ENCODE measurements at places on chromosomes 2 and 18.

GRCh38 chr18:59833785-59834184, 66.0 kb upstream of the PMAIP1 start:
- DNase-seq: no peak

DNA sequence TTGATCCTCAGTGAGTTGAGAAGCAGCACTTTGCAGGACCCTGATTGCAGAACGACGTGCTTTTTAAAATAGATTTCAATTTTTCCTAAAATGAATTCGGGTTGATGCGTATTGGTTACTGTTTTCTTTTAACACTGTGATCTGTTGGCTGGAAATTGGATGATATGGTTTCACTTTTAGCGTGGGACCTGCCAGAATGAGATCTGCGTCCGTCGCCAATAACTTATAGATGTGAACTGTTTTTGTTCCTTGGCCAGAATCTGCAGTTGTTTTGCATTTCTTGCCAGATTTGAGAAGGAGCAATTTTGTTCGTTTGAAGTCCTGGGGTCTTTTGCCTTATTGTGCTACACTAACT, 703 bp downstream of the UGGT1 start:
- peak; percentile 7 for DNase-seq

DNA sequence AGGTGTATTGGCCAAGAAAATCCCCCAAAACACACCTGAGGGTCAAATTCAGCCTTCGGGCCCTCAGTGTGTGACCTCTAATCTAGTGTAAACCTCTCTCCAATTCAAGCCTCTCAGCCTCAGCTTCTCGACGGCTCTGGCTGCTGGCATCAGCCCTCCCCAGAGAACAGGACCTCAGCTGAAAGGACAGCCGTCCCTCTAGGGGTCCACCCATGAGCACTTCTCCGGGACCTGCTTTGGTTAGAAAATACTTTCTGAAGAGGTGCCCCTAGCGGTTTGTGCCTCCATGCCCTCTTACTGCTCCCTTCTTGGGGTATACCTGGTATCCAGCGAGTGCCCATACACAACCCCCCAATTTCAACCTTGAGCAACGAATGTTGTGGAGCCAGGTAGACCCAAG, 48.8 kb downstream of the INHBB start:
- DNase-seq: no peak

GRCh38 chr2:231169488-231169887, 28.9 kb upstream of the ARMC9 start:
- no peak for DNase-seq

DNA sequence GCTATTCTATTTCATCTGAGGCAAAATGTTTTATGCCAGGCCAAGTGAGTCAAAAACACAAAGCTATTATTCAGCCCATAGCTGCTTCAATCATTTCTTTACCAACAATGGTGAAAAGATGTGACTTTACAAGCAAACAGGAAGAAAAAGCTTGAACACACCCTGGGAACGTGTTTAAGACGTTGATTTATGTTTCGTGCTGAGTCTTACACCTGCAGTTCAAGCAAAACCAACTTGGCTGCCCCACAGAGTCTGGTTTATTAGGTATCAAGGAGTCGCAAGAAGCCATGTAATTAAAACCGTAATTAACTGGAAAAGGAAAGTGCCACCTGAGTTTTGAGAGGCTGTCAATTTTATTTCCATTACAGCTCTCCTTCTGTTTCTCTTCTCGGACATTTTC, 295.5 kb downstream of the MEIS1 start:
- DNase-seq: no peak

GRCh38 chr2:217076058-217076435, 216.2 kb upstream of the TNP1 start:
- no peak for DNase-seq

DNA sequence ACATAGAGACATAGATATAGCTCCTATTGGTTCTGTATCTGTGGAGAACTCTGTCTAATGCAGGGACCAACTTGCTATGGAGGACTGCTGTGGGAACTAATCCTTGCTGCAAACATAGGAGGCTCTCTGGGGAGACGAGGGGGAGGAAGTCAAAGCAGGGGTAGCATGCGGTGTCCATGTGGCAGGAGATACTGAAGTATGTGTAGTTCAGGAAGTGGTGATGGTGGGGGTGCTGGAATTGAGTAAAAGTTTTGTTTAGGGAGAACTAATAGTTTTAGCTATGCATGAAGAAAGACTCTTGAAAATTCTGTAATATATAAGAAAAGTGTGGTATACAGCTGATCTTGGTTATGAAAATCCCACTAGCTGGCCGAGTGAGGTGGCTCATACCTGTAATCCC, 62.0 kb downstream of the ANKRD44 start:
- DNase-seq: peak; percentile 77

- DNase-seq: peak; percentile 43
Observed at GRCh38 chr2:144452169-144452988, 67.5 kb downstream of the ZEB2 start.

DNA sequence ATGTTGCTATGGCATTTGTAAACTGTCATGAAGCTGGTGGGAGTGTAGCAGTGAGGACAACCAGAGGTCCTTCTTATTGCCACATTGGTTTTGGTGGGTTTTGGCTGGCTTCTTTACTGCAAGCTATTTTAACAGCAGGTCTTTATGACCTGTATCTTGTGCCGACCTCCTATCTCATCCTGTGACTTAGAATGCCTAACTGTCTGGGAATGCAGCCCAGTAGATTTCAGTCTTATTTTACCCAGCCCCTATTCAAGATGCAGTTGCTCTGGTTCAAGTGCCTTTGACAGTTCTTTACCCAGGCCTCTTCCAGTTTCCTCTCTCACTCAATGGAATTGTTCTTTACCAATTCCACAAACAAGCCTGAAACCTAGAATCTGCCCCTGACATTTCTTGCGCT, 145.1 kb downstream of the KCNE4 start:
- DNase-seq: no peak

DNA sequence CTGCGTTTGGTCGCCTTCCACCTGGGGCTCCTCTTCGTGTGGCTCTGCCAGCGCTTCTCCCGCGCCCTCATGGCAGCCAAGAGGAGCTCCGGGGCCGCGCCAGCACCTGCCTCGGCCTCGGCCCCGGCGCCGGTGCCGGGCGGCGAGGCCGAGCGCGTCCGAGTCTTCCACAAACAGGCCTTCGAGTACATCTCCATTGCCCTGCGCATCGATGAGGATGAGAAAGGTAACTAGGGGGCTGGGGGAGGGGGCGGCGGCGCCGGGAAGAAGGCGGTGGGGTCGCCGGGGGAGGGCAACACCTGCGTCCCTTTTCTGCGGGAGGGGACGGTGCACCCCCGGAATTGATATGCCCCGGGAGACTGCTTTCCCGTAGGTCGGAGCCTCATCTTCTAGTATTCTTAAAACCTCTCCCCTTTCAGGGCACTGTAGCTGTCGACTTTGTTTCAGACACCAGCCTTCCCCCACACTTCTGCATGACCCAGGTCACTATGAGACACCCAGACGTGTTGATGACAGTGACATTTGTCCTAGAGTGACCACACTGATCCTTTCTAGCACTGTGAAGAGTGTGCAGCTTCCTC, 755 bp downstream of the SPAST start:
- DNase-seq: no peak

- DNase-seq: peak; percentile 90
Observed at GRCh38 chr2:120134263-120134662, 88.9 kb downstream of the TMEM185B start.

GRCh38 chr2:237691029-237691907, 63.9 kb downstream of the LRRFIP1 start:
- no peak for DNase-seq

DNA sequence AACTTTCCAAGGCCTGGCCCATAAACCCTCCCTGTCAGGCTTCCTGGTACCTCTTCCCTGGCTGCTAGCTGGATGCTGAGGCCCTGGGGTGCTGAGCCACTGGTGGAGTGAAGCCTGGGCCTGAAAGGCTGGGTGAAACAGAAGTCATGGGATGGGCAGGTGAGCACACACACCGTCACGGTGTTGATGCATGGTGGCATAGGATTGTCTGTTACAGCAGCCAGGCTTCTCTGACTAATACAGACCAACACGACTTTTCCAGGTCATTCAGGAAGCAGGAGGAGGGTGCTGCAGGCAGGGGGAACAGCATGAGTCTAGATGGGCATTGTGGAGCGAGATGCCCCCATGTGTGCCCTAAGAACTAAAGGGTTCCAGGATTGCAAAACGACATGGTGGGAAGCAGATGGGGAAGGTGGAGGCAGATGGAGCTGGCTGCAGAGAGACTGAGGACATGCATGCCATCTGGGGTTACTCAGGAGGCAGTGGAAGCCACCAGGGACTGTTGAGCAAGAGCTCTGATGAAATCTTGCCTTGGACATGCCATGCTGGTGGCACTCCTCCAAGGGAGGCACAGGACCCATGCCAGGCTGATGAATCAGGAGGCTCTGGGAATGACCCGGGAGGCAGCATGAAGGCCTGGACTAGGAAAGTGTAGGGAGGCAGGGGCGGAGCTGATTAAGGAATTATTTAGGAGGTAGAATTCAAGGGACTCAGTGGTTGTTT, 480.9 kb downstream of the TSN start:
- DNase-seq: peak; percentile 73

DNA sequence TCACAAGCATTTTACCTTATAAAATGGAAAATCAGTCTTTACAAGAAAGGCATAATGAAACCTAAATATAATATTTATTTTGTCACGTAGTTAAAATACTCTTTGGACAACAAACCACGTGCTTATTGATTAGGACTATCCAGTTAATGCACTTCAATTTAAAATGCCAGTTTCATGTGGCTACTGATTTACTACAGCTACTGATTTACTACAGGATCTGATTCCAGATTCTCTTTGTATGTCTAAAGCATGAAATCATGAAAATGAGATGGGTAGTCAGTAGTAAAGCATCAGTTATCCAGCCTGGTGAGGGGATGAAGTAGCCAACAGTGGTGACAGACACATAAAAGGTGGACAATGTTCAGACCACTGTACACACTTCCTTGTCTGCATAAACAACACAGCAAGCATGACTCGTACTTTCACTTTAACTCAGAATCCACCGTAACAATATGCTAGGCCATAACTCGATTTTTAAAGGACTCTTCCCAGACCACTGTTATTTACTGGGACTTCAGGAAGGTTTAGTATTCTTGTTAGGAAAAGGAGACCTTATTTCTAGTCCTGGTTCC, 24.9 kb downstream of the ACAA2 start:
- no peak for DNase-seq

DNA sequence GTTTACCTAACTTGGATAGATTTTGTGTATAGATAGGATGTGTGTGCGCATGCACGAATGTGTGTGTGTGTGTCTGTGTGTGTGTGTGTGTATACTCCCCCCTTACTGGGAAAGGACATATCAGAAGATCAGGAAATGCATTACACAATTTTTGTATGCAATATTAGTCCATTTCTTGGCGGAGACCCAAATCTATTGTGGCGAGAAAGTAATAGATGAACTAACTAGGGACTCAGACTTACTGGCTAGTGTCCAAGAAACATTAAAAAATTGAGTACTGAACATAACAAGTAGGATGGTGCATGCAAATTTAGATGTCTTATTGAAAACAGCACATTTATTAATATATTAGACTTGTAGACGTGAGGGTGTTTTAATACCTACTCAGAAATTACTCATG, 1036.5 kb upstream of the FANCL start:
- peak; percentile 12 for DNase-seq

- no peak for DNase-seq
Observed at GRCh38 chr2:3277050-3277747, 100.4 kb downstream of the EIPR1 start.

DNA sequence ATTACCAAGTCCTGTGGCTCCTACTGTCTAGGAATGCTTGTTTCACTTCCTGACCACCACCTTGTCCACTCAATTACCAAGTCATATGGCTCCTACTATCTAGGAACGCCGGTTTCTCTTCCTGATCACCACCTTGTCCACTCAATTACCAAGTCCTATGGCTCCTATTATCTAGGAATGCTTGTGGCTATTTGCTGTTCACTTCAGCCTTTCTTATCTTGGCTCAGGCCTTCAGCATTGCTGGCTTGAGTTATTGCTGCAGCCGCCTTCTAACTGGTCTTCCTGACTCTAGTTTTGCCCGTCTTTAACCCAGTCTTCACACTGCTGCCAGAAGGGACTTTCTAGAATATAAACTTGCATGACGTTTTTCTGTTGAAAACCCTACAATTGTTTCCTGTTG, 82.5 kb upstream of the GAREM1 start:
- DNase-seq: no peak

DNA sequence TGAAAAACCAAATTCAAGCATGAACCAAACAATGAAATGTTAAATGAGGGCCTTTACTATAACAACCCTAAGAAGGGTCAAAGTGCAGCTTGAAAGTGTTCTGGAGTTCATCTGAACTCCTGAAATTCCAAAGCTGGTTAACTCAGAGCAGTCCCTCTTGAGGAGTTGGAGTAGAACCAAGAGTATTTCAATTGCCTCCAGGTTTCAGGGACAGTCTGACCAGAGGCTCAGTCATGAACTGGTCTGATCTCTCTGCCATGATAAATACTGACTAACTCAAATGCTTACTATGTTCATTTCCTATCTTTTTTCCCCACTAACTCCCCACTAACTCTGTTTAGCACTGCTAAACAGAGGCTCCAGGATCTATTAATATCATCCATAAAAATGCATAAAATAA, 2.7 kb downstream of the STARD7 start:
- peak; percentile 43 for DNase-seq

GRCh38 chr2:108919571-108920373, 69.2 kb downstream of the EDAR start:
- DNase-seq: no peak

DNA sequence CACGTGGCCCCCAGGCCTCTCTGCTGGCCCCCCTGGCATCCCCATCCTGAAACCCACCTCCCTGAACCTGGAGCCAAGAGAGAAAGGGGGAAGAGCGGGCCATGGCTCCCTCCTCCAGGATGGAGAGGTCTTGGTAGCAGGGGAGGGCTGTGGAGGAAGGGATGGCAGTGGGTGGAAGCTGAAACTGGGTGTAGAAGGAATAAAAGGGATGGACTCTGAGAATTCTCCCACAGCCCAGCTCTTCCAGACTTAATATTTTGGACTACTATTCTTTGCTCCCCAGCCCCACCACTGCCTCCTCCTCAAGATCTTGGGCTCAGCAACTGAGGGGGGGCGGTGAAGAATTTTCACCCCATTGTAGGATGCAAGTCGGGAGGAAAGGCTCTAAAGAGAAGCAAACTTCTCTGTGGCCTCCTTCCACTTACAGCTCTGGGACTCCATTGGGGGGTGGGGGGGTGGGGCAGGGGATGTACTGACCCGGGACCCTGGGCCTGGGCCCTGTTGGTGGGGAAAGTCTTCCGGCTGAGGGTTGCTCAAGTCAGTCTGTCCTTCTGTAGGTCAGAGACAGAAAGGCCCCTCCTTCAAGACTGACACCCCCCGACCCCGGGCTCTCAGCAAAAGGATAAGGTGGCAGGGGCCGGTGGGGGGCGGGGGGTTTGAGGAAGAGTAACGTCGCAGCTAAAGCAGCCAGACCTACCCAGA, 501 bp downstream of the TNS1 start:
- no peak for DNase-seq

DNA sequence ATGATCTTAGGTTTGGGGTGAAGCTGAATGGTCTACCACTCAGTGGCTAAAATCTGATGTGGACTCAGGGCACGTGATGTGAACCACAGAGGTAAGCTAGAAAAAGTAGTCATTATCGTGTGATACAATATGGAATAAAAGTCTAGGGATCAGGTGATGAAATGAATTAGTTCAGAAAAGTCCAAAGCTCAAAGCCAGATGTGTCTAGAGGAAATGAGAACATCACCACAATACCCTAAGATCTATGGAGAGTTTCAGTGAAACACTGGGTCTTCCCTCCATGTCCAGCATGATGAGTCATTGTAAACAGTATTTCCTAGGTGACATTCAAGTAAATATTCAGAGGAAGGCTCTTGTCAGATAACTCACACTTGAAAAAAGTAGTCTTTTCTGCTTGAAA, 1257.4 kb upstream of the ZEB2 start:
- no peak for DNase-seq

Data from fibroblast of skin of scalp (primary cell).